Epithelial cell of proximal tubule (primary cell): ENCODE measurements at places on chromosomes 1 and 21. TPM values are rescaled to one million over a fixed set of nuclear protein-coding genes. Genes with fewer than 3 reads are reported as not detected.

The S1PR1 gene
- 0.29 and 1.7 TPM in 2 replicates for total RNA-seq

The NDUFS2 gene
- total RNA-seq: 104 and 124 TPM in 2 replicates

The GRHL3 gene
- total RNA-seq: 3.6 and 9.9 TPM in 2 replicates

The BRDT gene
- not detected in 2 replicates for total RNA-seq
